Activated T-helper 2 cell treated with anti-CD3 and anti-CD28 coated beads, Interferon-gamma antibody, Interleukin-2, Interleukin-4, amounts not matched to agents 10 μg/mL and 5 μg/mL and 100 μg/mL, durations not matched to agents 14 hours and 24 hours and 36 hours (primary cell): ENCODE measurements at places on chromosomes 4 and X. TPM values are rescaled to one million over a fixed set of nuclear protein-coding genes. Genes with fewer than 3 reads are reported as not detected.

DNA sequence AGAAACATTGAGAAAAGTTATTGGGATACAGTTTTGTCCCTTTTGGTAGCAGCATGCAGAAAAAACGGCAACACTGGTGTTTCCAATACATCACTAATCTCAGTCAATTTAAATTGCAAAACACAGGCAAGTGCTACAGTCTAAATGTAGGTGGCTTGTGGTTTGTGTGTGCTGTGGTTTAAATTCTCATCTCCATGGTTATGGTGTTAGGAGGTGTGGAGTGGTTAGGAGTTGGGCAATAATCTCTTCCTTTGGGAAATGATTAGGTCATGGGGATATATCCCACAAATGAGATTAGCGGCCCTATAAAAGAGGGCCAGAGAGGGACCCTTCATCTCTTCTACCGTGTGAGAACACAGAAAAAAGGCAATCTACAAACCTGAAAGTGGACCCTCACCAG, 1344.3 kb downstream of the ADGRL3 start:
- no peak overlapping the region for H3K27ac ChIP-seq
- H3K4me3 ChIP-seq = no peak overlapping the region
- no peaks in the 10 kb centered on the region for H3K36me3 ChIP-seq
- DNase-seq = no peak
- H3K4me1 ChIP-seq = no peaks in the 10 kb centered on the region
- no peaks in the 10 kb centered on the region for H3K27me3 ChIP-seq

DNA sequence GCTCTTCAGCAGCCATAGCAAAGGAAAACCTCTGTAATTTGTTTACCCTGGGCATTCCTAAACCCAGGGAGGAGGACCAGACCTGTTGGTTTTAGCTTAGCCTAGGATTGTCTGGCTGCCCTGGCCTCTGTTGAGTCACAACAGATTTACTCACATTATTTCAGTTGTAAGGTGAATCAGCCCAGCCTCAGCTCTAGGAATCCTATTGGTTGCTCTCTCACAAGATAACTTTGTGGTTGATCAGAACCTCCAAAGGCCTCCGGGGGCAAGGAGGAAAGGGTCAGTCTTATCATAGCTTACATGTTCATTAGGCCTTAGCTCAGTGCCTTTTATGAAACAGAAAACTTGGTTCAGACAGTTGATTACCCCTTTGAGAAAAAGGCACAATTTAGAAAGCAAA, 41.0 kb downstream of the PDK3 start:
- H3K27ac ChIP-seq = peak overlapping the region; percentile 87
- H3K4me1 ChIP-seq = peaks cover 22% of the 10 kb centered on the region
- H3K4me3 ChIP-seq = peak overlapping the region; percentile 17
- H3K36me3 ChIP-seq = peaks cover 51% of the 10 kb centered on the region
- no peaks in the 10 kb centered on the region for H3K27me3 ChIP-seq

DNA sequence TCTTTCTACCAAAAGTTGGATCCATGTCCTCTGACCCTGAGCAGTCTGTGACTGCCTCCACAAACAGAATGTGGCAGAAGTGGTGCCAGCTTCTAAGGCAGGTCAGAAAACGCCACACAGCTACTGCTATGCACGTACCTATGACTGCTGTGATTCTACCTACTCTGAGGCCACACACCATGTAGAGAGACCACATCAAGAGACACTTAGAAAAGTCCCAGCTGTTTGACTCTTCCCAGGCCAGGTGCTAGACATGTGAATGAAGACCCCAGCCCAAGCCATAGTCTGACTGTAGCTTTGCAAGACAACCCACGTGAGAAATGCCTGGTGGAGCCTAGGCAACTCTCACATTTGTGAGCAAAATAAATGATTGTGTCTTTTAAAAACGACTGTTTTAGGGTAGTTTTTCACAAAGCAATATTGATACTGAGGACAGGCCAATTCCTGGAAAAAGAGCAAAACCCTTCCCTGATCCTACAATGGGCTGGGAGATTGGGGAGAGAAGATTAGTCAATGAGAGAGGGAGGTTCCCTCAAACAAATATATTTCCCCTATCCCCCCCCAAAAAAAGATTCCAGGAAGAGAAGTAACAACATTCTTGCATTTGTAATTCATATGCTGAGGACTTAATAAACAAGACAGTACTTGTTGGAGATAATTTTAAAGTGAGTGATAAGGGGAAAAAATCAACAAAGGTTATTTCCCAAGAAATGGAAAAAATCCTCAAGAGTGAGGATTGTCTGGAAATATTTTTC, 33.3 kb downstream of the FRYL start:
- H3K36me3 ChIP-seq = peaks cover 19% of the 10 kb centered on the region
- no peak overlapping the region for H3K27ac ChIP-seq
- no peak overlapping the region for H3K4me3 ChIP-seq
- no peak for DNase-seq

GRCh38 chr4:19309378-19309777, 942.3 kb upstream of the SLIT2 start:
- H3K27me3 ChIP-seq = no peaks in the 10 kb centered on the region
- no peak for DNase-seq
- H3K27ac ChIP-seq = no peak overlapping the region
- no peaks in the 10 kb centered on the region for H3K36me3 ChIP-seq

- H3K4me1 ChIP-seq = no peaks in the 10 kb centered on the region
- DNase-seq = no peak
- H3K4me3 ChIP-seq = no peak overlapping the region
These were observed 295.6 kb upstream of the F9 start for GRCh38 chrX:139234898-139235297.

- no peak overlapping the region for H3K27ac ChIP-seq
- H3K4me1 ChIP-seq = no peaks in the 10 kb centered on the region
- H3K4me3 ChIP-seq = no peak overlapping the region
- no peaks in the 10 kb centered on the region for H3K36me3 ChIP-seq
- peaks cover 4% of the 10 kb centered on the region for H3K27me3 ChIP-seq
These were observed 72.9 kb upstream of the ENOX2 start for GRCh38 chrX:130975947-130976346.

DNA sequence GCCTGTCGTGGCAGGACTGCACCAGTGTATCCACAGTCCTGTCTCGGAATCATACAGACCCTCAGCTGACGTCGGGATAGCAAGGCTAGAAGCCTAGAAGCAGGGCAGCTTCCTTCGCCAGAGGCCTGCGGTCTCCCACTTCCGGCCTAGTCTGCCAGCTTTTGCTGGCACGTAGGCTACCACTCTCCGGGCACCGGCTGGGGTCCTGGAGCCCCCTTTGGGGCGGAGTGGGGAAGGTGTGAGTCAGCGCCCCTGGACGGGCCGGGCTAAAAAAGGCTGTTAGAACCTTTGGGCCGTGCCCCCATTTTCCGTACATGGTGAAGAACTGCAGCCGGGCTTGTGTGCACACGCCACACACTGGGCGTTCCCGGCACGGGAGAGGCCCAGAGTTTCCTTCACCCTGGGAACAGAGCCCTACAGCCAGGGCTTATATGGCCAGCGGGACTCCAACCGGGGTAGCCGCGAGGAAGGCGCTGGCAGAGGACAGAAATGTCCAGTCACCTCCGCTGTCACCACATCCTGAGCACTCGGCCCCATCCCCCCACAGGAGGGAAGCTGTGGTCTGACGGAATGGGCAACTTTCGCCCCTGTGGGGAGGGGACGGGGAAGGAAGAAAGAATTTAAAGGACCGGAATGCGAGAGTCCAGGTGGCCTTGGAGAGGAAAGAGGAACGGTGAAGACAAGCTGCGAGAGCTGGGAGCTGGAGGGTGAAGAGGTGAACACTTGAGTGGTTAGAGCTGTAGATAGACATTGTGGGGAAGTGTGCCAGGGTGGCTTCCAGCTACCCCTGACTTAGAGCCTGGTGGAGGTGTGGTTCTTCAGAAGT, 4.6 kb downstream of the MAGIX start:
- peak overlapping the region; percentile 83 for H3K4me3 ChIP-seq
- no peaks in the 10 kb centered on the region for H3K27me3 ChIP-seq
- H3K27ac ChIP-seq = peak overlapping the region; percentile 95
- H3K4me1 ChIP-seq = peaks cover 24% of the 10 kb centered on the region
- DNase-seq = peak; percentile 49
- H3K36me3 ChIP-seq = no peaks in the 10 kb centered on the region

The C4orf50 gene
- 0.18 TPM in 2 replicates for total RNA-seq

The FABP2 gene
- total RNA-seq = not detected in 2 replicates
